Kidney capillary endothelial cell (primary cell): ENCODE measurements at places on chromosomes 7 and 10.

- no peak for DNase-seq
Observed at GRCh38 chr10:94991243-94991888, 52.9 kb downstream of the CYP2C9 start.

GRCh38 chr10:12179606-12180170, 16.0 kb downstream of the NUDT5 start:
- no peak for DNase-seq

- DNase-seq = no peak
Observed at GRCh38 chr7:55555160-55555559, 17.1 kb downstream of the VOPP1 start.

- DNase-seq = no peak
Observed at GRCh38 chr7:45114926-45115325, 3.4 kb upstream of the TBRG4 start.

DNA sequence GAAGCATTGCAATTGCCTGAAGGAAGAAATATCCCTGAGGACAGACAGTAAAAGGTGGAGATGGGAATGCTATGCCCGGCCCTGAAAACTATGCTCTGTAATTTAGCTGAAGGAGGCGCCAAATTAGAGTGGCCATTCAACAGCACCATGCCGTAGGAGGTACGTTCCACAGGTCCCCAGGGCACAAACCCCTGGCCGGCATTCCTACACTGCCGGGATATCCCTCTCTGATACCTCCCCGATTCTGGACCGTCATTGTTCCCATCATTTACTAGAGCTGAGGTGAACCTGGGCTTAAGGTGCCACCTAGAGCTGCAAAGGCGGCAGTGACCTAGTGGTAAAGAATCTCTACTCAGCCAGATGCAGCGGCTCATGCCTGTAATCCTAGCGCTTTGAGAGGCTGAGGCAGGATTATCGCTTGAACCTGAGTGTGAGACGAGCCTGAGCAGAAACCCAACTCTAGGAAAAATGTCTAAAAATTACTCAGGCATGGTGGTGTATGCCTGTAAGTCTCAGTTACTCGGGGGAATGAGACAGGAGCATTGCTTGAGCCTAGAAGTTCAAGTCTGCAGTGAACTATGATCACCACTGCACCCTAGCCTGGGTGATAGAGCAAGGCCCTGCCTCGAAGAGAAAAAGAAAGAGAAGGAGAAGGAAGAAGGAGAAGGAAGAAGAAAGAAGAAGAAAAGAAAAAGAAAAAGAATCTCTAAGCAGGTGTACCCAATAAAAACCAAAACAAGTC, 53.0 kb upstream of the TNKS2 start:
- DNase-seq = no peak

DNA sequence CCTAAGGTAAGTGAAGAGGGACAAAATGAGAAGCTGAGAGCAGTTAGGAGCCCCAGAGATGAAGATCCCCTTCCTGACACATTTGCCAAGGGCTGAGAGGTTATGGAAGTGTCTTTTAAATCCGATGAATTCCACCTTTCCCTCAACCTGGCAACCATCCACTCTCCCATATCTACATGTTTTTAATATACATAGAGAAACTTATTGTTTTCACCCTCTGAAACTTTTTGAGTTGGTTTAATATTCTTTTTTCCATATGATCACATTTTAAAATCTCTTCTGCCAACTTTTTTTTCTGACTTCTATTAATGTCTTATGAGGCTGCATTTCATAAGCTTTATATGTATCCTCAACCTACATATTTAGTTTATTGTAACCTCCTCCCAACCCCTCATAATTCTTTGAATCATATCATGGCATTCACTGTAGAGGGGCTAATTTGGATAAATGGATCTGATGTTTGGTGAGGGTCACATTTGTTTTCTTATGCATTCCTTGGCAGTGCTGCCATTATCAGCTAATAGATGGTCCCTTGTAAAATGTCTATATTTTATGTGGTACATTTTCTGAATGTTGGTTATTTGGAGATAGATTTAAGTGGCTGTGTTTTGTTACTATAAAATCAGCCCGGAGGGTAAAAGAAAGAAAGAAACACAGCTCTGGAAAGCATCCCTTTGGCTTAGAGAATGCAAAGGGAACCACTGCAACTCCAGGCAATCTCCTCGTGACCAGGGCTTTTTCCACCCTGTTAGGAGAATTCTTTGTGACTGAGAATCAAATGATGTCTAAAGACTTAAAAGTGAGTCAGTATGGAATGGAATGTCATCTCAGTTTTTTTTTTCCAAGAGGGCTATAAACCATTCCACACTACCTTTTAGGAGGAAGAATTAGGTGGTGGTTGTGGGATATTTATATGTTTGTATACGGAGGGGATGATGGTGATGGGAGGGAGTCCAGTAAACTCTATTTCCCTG, 334.4 kb downstream of the SUGCT start:
- no peak for DNase-seq

- DNase-seq = no peak
Observed at GRCh38 chr10:96532523-96532922, 18.8 kb upstream of the TLL2 start.

DNA sequence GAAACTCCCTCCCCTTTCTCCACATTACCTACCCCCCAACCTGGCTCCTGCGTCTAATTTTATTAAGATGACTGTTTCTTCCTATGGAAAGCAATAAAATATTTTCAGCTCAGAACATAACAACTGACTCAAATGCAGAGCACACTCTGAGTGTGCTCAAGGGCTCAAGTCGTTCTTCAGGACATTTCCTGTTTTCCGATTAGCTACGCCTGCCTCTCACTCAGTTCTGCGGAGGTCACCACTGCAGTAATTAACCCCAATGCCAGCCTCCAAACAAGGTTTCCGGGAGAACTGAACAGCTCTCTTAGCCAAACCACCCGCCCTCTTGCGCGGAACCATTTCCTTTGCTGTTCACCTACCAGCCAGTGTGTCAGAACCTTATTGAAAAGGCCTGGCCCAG, 19.3 kb downstream of the MYOF start:
- peak; percentile 97 for DNase-seq

DNA sequence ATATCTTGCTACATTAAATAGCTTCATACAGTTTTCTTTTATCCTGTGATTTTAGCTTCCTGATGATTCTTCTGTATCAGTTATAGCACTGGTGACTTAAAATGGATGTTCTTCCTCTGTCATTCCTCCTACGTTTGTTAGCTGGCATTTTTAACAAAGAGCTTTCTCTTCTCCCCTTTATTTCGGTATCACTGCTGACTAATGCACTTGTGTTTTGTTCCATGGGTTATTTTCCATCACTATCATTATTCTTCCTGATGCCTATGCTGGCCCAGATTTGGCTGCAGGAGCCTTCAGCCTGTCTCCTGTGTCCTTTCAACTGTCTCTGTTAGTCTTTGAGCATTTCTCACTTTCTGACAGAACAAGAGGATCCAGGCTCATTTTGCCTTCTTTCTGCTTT, 13.1 kb downstream of the BMS1 start:
- no peak for DNase-seq

- peak; percentile 80 for DNase-seq
Observed at GRCh38 chr7:1473864-1474512, 14.7 kb upstream of the MICALL2 start.

DNA sequence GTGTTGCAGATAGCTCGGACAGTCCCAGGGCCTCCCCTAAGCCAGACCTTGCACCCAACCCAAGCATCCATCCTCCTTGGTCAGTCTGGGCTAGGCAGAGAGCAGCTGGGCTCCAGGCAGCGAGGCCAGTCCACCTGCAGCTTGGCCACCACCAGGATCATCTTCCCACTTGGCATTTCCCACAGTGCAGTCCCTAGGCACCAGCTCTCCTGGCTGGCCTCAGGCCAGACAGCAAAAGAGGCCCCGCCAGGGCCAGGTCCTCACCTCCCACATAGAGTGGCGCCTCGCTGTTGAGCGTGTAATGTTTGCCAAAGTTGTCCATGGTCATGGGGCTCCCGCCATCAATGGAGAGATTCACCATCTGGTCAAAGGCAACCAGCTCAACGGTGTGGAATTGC, 171.7 kb downstream of the LCOR start:
- DNase-seq = no peak

DNA sequence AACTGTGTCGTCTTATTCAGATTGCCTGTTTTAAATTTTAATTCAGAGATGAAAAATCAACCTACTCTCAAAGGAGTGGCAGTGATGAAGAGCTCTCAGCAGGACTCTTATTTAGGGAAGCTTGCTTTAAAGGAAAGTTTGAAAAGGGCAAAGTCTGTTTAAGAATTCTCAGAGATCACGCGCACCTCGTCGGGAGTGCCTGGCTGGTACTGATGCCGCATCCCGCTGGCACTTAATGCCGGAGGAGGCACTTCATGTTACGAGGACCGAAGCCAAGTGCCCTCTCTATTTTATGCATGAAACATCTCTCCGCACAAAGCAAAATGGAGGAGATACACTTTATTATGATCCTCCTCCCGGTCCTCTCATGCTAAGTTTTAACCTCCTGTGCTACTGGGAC, 71.1 kb upstream of the INSYN2A start:
- no peak for DNase-seq

GRCh38 chr10:96919785-96920430, 87.8 kb downstream of the LCOR start:
- DNase-seq = no peak

GRCh38 chr10:78851647-78852046, 217.1 kb upstream of the ZMIZ1 start:
- DNase-seq = no peak

- DNase-seq = no peak
Observed at GRCh38 chr10:120186506-120186905, 270.5 kb upstream of the PLPP4 start.

DNA sequence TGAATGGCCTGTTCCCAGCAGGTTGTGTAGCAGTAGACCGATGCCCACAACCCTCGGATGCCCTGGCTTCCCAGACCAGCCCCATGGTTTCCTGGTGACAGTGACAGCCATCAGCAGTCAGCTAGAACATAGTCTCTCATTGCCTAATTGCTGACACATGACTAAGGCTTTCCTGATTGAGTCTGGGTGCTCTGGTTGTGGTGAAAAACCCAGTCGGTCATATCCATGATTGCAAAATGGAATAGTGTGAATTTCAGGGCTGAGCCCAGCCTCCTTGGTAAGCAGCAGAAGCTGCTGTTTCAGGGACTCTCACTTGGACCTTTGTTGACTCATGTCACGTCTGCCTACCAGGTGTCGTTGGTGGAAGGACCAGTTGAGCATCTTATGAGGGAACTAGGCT, 36.6 kb downstream of the POR start:
- no peak for DNase-seq

- DNase-seq = no peak
Observed at GRCh38 chr10:28971764-28972163, 294.4 kb downstream of the BAMBI start.

DNA sequence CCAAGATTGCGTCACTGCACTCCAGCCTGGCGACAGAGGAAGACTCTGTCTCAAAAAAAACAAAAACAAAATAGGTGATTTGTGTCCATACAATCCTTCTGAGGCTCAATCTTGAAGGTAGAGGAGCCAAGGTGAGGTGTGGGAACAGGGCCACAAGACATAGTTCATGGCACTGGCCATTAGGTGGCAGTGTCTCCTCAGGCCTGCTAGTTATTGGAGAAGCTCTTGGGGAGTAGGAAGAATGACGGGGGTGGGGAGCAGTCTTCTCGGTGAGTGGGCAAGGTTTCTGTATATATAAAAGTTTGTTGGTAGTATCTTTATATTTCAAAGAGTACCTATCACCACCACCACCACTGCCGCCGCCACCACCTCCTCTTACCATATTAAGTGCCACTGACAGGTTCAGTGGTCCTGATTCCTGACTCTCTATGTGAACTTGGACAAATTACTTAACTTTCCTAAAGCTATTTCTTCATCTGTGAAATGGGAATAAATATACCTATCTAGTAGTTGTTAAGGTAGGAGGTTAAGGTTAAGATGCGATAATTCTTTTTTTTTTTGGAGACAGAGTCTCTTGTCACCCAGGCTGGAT, 24.0 kb downstream of the CCSER2 start:
- peak; percentile 44 for DNase-seq

DNA sequence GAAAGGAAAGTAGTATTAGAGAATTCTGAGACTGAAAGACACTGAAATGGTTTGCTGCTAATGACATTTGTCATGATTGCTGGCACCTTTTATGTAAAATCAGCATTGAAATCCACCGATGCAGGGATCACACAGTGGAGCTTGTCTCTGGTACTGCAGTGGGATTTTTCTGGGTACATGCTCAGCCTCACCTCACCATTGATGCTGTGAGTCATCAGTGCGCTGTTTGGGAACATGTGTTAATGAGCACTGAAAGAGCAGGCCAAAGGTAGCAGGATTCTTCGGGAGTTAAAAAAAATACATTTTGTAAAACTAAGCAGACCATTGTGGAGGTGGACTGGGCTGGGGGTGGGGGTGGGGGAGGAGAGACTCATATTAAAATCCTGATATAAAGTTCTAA, 174.9 kb downstream of the CREB5 start:
- no peak for DNase-seq

DNA sequence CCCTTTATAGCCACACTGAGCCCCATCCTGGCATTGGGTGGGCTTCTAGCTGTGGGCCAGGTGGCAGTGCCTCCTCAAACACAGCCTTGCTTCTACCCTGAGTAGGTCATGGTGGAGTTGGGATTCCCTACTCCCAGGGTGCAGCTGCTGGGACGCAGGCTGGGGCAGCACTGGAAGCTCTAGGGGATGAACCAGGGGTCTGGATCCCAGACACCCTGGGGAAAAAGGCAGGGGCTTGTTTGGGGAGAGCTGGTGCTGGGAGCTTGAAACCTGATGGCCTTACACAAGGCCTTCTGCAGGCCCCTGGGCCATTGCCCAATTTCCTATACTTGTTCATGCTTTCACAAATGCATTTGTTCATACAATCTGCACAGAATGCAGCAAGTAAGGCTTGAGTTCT, 103.7 kb upstream of the CTBP2 start:
- no peak for DNase-seq

- DNase-seq = no peak
Observed at GRCh38 chr7:159147687-159148086, 3.0 kb upstream of the VIPR2 start.

GRCh38 chr7:99270702-99271101, 1.9 kb upstream of the MYH16 start:
- DNase-seq = no peak

DNA sequence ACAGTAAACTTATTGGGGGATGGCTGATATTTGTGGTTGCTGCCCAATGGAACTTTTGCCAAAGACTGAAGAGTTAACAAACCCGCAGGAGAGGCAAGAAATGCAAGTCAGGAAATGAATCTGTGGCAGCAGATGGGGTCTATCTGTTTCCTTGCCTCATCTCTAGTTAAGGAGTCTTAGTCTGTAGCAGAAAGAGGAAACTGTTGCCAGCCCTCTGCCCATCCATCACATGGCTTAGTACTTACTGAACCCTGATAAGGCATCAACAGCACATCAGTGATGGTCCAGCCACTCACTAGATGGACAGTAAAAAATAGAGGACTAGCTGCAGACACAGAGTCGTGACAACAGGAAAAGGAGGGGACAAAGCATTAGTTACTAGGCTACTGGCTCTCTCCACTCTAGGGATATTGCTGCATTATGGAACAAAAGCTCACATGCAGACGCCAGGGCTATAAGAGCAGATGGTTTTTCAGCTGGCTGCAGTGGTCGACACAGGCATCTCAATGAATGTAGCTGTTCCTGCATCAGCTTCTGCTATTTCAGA, 614.7 kb downstream of the PARD3 start:
- DNase-seq = no peak
